Activated CD4-positive, alpha-beta T cell treated with anti-CD3 and anti-CD28 coated beads, Interleukin-2, amount 50 U/mL, for 24 hours (primary cell): ENCODE measurements at places on chromosomes 6 and 20.

DNA sequence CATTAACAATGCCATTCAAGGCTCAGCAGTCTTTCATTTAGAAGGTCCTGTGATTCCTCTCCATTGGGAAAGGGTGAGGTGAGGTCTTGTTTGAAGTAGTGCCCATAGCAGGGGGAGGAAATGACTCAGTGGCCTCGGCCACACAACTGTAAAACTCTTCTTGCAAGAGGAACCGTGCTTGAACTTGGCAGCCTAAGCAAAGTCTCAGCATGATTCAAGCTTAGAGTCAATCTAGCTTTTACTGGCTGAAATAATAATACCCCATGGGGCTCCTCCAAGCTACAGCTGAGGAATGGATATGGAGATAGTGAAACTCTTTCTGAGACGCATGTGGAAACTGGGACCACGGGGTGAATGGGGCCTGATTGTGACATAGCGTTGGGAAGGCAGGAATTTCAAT lies 428.2 kb downstream of the BMP2 start:
- no peak for DNase-seq

DNA sequence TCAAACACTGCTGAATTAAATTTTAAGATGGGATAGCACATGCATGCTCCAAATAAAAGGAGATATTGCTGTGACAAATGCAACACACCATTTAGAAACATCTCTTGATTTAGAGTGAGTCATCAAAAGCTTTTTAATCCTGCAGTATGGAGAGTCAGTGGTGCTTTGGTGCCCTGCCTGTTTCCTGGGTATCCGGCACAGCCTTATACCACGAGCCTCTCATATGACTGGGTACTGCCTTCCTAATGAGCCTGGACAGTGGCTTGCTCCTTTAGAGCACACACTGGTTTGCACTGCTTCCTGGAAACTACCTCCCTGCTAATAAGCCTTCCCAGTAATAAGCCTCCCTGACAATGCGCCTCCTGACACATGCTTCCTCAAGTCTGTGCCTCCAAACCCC lies 65.3 kb upstream of the KCNK16 start:
- no peak for DNase-seq

GRCh38 chr6:145887969-145888368 lies 73.4 kb upstream of the FBXO30 start:
- no peak for DNase-seq

GRCh38 chr6:36724514-36725390 lies 27.1 kb downstream of the RAB44 start:
- peak; percentile 43 for DNase-seq

DNA sequence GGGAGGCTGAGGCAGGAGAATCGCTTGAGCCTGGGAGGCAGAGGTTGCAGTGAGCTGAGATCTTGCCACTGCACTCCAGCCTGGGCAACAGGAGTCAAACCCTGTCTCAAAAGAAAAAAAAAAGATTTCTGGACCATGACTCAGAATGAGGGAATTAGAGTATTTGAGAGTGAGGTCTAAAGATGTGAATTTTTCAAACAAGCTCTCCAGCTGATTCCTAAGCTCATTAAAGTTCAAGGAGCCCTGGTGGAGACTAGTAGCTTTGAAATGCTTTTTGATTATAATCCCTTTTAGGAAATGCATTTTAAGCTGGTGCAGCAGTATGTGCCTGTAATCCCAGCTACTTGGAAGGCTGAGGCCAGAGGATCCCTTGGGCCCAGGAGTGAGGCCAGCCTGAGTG lies 21.8 kb upstream of the SRF start:
- no peak for DNase-seq

- no peak for DNase-seq
Observed at GRCh38 chr6:35968821-35969220, 47.9 kb upstream of the SRPK1 start.

GRCh38 chr6:9583753-9584352 lies 831.0 kb downstream of the TFAP2A start:
- DNase-seq, result no peak

- DNase-seq, result no peak
Observed at GRCh38 chr20:1622450-1622849, 2.6 kb upstream of the SIRPB1 start.

DNA sequence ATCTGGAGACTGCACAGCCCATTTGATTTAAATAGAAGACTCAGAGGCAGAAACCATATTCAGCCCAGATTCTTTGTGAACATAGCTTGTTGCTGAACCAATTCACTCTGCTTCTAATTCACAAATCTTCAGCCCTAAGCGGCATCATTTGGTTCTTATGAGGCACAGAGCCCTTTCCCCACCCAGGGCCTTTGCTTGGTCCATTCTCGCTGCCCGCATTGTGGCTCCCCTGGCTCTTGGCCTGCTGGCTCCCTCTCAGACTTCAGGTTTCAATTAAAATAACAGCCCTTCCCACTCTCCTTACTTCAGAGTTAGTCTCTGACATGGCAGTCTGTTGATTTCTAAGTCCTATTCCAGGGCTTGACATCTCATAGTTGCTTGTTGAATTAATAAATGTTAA lies 9.4 kb upstream of the TMEM14A start:
- no peak for DNase-seq

- DNase-seq, result no peak
Observed at GRCh38 chr6:7461416-7461815, 71.8 kb downstream of the RIOK1 start.

DNA sequence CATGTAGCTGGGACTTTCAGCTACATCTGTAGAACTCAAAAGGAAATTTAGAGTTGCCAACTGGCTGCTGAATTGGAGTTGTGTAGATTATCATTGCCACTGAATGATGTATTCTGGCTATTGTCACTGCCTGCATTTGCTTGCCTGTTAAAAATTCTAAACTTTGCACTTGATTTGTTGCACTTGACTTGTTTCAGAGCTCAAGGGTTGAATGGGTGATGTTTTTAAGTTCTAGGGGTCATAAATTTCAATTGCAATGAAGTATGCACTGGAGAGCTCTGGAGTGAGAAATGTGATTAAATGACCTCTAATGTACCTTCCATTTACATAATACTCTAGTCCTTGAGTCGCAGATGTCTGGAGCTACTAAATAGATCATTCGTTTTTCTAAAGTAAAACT lies 102.4 kb downstream of the TNFRSF21 start:
- no peak for DNase-seq

GRCh38 chr20:35600993-35601973 lies 14.3 kb upstream of the SPAG4 start:
- DNase-seq, result peak; percentile 56

GRCh38 chr6:35973670-35974222 lies 50.7 kb downstream of the SLC26A8 start:
- no peak for DNase-seq

DNA sequence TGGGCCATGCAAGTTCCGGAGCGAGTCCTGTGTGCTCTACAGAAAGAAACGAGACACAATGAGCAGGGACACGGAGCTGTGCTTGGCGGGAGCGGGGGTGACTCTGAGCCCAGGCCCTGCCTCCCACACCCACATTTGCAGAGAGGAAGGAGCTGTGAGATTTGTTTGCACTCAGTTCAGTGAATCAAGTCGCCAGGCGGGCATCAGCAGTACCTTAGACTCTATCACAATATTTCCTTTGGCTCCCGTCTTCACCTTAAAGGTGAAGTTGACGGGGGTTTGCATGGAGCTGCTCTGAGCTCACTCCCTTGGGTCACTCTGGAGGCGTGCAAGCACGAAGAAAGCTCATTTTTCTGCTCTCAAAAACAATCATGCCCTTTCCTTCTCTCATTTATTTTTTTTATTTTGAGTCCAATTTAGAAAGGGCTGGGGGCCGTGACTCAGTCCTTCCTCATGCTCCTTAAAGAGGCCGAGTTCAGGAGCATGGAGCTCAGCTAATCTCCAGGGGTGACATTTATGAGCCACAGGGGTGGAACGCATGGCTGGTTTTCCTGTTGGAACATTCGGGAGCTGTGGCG lies 188.2 kb downstream of the NFATC2 start:
- DNase-seq, result no peak

DNA sequence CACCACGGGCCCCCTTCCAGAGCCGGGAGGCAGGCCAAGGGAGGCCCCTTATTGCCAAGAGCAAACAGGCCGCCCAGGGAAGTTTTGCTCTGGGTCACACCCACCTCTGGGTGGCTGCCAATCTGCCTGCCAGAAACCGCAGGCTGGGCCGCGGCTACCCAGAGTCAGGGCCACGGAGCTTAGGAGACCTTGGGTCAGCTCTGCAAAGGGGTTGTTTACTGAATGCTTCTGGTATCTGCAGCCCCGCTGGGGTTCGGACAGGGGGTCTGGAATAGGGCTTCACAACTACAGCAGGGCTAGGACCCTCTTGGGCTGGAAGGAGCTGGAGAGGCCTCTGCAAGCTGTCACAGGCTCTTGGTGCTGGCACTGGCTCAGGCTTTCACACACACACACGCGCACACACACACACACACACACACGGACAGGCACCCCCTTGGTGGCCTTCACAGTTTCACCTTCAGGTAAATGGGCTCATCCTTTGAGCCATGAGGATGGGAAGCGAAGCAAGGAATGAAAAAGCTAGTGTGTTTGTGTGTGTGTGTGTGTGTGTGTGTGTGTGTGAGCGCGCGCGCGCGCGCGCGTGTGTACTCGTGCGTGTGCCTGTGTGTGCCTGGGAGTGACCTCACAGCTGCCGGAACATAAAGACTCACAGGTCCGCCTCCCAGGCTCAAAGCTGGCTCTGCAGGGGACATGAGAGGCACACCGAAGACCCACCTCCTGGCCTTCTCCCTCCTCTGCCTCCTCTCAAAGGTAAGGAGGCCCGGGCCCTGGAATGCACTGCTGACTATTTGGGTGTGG lies at the start of gene CCN5:
Gene CCN5 (plus strand): TSS at position 669 of the 798 bp plus-strand sequence. CDS start 22 bp downstream, at position 691.
- DNase-seq, result no peak

DNA sequence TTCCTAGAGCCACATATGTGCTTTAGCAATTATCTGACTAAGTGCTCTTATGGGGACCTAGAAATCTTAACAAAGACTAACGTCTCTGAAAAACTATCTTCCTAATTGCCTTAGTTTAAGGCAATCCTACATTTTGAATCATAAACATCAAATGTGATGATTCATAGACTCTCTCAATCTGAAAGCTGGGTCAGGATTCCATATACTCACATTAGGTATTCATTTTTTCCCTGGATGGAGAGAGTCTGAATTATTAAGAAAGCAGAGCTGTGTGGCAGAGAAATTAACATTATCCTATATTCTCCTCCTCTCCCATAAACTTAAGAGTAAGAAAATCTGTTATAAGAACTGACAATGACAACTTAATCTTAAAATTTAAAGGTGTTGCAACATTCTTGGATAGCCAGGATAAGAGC lies 1.6 kb upstream of the PRL start:
- no peak for DNase-seq

- DNase-seq, result no peak
Observed at GRCh38 chr6:74409447-74409846, 713.4 kb downstream of the CD109 start.

DNA sequence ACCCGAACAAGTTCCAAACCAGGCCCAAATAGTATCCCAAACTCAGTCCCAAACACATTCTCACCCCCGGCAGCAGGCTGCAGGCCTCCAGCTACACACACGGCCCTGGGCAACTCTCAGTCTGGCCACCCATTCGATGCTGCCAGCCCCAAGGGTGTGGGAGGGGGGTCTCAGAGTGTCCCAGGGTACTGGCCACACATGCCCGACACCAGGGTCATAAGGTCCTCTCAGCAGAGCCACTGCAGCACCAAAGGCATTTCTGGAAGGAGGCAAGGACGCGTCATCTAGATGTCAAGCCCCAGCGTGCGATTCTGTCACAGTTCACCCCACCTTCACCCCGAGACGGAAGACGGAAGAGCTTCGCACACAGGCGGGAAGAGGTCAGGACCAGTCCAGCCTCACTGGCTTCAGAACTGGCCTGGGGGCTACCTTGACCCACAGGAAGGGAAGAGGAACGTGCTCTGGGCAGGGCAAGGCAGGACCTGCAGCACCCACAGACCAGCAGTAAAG lies 9.5 kb downstream of the MYL9 start:
- no peak for DNase-seq

DNA sequence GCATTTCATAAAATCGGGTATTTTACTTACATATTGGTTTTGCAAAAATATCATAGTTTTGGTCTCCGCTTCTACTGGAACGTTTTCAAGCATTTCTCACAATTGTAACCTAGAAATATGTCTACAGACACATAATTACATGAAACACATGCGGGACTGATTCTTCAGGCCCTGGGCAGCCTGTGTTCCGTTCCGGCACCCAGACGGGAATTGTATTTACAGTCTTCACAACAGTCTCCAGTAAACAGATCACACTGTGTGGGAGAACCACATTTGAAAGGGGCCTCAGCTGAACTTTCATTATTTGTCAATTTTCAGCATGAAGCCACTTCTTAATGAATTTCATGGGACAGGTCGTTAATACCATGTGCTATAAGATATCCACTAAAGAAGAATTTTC lies 196.9 kb downstream of the DST start:
- DNase-seq, result no peak

- no peak for DNase-seq
Observed at GRCh38 chr6:140077827-140078560, 703.5 kb upstream of the CITED2 start.

GRCh38 chr20:19121463-19121862 lies 91.0 kb upstream of the SLC24A3 start:
- DNase-seq, result no peak

DNA sequence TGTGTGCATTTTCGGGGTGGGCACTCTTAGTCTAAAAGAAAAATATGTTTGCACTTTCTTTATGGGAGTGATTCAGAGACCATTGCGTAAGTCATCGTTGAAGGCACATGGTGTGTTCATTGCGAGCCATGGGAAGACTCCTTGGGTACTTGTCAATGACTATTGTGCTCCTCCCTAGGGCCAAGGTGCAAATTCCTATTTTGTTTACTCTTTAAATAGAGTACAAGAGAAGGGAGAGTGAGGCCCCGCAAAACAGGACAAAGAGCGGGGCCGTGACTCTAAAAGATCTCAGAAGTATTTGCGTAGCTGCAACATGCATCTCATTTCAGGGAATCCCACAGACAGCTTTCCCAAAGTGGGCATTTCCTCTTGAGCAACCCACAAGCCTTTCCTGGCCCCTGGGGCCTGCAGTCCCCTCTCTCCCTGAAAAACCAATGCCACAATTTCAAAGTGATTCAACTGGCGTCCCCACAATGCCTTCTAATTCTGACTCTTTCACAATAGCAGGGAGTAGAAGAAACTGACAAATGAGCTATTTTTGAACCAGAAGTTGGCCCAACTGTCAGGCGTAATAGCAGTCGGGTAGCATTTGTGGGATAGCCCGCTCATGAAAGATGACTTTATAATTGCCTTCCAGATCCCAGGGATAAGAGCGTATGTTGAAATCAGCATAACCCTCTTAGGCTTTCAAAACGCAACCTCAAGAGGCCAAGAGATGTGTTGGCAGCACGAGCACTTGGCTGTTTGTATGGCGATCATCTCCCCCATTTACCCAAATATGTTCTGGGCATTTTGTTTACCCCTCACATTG lies 277.9 kb upstream of the BMP2 start:
- DNase-seq, result no peak

- DNase-seq, result no peak
Observed at GRCh38 chr6:139161169-139161568, 26.3 kb downstream of the HECA start.

- DNase-seq, result no peak
Observed at GRCh38 chr20:1144401-1145172, 26.2 kb downstream of the PSMF1 start.

- no peak for DNase-seq
Observed at GRCh38 chr6:12899046-12899833, 182.7 kb downstream of the PHACTR1 start.

- peak; percentile 64 for DNase-seq
Observed at GRCh38 chr6:90222724-90223198, 73.9 kb downstream of the BACH2 start.

- no peak for DNase-seq
Observed at GRCh38 chr6:36820700-36821580, 18.3 kb downstream of the CPNE5 start.
